HT-29 (cell line): ENCODE measurements at places on chromosomes 4 and X. TPM values are rescaled to one million over a fixed set of nuclear protein-coding genes. Genes with fewer than 3 reads are reported as not detected.

Gene ADH1C
- total RNA-seq, result 2.7 and 5.9 TPM in 2 replicates

Gene ADRA2C
- total RNA-seq, result 0.53 TPM in 1 of 2 replicates, not detected in the other

- DNase-seq, result no peak
Measured at GRCh38 chrX:136754651-136755050, 26.1 kb downstream of the ARHGEF6 start.

- no peak for DNase-seq
Measured at GRCh38 chr4:141246683-141247429, 26.2 kb downstream of the ZNF330 start.

- no peak for DNase-seq
Measured at GRCh38 chr4:7852568-7853185, 87.0 kb downstream of the AFAP1 start.
